ENCODE measurements at places on chromosomes 6 and 20.

DNA sequence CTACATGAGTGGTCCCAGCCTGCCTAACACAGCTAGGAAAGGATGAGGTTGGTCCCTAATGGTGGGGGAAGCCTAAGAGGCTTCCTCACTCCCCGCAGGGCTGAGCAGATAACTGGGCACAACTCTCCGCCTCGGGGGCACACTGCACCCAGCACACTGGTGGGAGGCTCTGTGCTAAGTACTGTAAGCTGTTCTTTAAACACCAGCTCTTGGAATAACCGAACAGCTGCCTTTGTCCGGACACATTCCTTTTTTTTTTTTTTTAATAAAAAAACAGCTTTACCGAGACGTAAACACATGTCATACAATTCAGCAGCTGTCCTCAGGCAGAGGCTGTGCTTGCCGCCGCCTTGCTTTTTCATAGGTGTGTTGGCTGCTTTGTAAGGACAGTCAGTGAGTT, 6.9 kb downstream of the PSMG4 start:
- H3K27ac ChIP-seq = no peak overlapping the region
- H3K4me3 ChIP-seq = no peak overlapping the region
- DNase-seq = no peak

- no peak overlapping the region for H3K27ac ChIP-seq
- no peaks in the 10 kb centered on the region for H3K36me3 ChIP-seq
- peaks cover 11% of the 10 kb centered on the region for H3K27me3 ChIP-seq
- no peak overlapping the region for H3K4me3 ChIP-seq
- DNase-seq = no peak
Measured at GRCh38 chr20:22861990-22862389, 173.1 kb upstream of the SSTR4 start.

GRCh38 chr6:145112711-145113148, 622.6 kb downstream of the EPM2A start:
- H3K27me3 ChIP-seq = no peaks in the 10 kb centered on the region
- H3K4me3 ChIP-seq = no peak overlapping the region
- H3K36me3 ChIP-seq = no peaks in the 10 kb centered on the region

DNA sequence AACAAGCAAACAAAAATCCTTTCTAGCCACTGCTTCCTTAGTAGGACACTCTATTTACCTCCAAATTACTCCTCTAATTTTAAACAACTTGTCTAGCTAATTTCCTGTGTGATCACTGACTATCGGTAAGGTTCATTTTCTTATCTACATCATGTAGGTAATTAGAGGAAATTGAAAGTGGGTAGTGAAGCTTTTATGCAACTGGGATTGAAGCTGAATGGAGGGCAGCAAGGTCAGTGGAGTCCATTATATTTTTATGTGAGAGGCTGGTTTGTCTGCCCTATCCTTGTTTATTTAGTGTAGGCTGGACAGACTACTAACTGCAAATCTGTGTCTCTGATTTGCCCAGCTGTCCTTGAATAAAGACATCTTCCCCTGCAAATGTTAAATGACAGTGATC, 88.5 kb upstream of the SIM1 start:
- H3K4me3 ChIP-seq = no peak overlapping the region
- H3K27ac ChIP-seq = no peak overlapping the region
- no peak for DNase-seq
- no peaks in the 10 kb centered on the region for H3K27me3 ChIP-seq

DNA sequence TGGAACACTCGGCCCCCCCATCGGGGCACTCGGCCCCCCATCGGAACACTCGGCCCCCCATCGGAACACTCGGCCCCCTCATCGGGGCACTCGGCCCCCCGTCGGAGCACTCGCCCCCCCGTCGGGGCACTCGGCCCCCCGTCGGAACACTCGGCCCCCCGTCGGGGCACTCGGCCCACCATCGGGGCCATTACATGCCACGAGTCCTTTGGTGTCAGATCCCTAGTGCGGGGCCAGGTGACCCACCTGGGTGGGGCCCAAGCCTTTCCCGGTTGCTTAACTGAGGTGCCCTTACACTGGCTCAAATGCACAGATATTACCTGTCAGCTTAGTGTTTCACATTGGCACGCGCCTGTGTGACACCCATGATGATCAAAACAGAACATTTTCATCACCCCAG, 95.9 kb downstream of the TAF4 start:
- no peaks in the 10 kb centered on the region for H3K36me3 ChIP-seq
- H3K4me1 ChIP-seq = no peaks in the 10 kb centered on the region
- peaks cover 27% of the 10 kb centered on the region for H3K27me3 ChIP-seq
- no peak overlapping the region for H3K27ac ChIP-seq
- DNase-seq = no peak

- peak overlapping the region; percentile 50 for H3K27ac ChIP-seq
- H3K27me3 ChIP-seq = no peaks in the 10 kb centered on the region
- H3K4me3 ChIP-seq = no peak overlapping the region
- H3K4me1 ChIP-seq = peaks cover 32% of the 10 kb centered on the region
Measured at GRCh38 chr6:35611240-35611639, 77.5 kb downstream of the FKBP5 start.

GRCh38 chr6:111724039-111724438, 118.4 kb upstream of the TRAF3IP2 start:
- DNase-seq = no peak
- H3K27ac ChIP-seq = peak overlapping the region; percentile 32
- no peaks in the 10 kb centered on the region for H3K27me3 ChIP-seq
- H3K36me3 ChIP-seq = no peaks in the 10 kb centered on the region

- H3K27me3 ChIP-seq = no peaks in the 10 kb centered on the region
- DNase-seq = no peak
- H3K36me3 ChIP-seq = peaks cover 7% of the 10 kb centered on the region
Measured at GRCh38 chr20:41553142-41553879, 64.9 kb downstream of the CHD6 start.

DNA sequence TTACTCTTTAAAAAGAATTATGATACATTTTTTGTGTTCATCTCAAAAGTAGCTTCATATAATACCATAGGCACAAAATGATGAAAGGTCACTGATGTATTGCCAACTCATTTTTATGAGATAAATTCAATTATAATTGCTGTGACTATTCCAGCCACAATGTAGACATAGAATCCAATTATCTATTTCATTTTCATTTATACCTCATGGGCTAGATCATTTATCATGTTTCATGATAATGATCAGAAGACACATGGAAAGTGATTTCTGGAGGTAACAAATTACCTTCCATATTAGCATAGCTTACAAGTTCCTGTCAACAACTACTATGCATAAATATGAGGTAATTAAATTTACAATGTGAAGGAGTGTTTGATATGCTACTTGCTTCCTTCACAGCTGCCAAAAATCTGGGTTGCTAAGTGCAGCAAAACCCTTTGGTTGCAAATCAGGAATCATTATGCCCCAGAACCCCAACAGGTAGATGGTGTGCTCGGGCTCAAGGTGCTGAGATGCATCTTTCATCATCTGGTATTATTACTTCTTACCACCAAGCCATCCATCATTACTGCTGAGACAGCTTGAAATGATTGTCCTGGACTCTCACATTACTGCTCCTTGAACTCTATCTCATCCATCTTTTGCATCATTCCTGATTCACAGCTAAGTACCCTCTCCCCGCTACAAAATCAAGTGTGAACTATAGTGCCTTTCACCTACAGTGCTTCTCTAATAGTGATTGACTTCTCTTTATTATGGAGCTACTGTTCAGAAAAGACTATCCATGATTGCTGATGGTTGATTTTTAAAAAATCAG, 306.0 kb upstream of the THEMIS start:
- no peak overlapping the region for H3K4me3 ChIP-seq
- H3K4me1 ChIP-seq = no peaks in the 10 kb centered on the region
- no peak for DNase-seq
- H3K27me3 ChIP-seq = no peaks in the 10 kb centered on the region
- H3K36me3 ChIP-seq = no peaks in the 10 kb centered on the region

DNA sequence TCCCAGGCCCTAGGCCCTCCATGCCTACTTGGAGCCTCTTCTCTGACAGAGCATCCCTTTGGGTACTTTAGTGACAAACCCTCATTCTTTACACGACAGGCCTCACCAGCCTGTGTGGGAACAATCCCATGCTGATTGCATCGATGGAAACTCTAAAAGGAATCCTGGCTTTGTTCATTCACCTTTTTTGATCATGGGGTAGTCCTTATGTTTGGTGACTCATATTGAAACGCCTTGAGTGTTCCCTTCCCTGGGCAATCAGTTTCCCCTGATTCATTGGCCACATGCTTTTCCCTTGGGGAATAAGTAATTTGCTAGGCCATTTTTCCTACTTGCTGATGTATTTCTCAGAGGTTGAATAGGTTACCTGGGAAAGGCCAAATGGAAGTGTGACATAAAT, 14.7 kb upstream of the TNFAIP3 start:
- H3K36me3 ChIP-seq = no peaks in the 10 kb centered on the region
- H3K27me3 ChIP-seq = no peaks in the 10 kb centered on the region
- no peaks in the 10 kb centered on the region for H3K4me1 ChIP-seq
- no peak overlapping the region for H3K27ac ChIP-seq
- H3K4me3 ChIP-seq = no peak overlapping the region

DNA sequence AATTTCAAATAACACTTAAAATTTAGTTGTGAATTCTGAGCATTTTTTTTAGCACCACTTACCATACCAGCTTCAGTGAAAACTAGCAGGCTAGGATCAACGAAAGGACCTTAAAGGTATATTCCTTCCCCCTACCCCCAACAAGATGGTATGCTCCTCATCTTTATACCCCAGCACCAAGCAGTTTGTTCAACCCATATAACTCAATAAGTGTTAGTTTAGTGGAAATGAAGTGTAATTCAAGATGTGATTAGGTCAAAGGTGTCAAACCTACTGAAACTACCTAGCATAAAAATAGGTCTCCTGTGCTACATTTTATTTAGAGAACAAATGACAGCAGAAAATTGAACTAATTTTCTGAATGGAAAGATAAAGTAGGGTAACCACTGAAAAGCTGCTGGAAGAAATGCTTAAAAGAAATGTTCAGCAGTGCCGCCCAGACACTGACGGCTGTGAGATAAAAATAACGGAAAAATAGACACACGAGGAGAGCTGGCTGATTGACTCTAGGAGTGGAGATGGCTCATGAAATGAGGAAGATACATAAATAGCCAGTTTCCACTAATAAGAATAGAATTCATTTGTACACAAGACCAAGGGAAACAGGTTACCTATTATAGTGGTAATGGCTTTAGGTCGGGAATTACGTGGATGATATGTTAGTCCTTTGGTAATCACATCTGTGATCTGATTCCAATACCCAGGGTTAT, 94.8 kb downstream of the IPCEF1 start:
- no peaks in the 10 kb centered on the region for H3K4me1 ChIP-seq
- DNase-seq = no peak
- no peak overlapping the region for H3K4me3 ChIP-seq
- no peaks in the 10 kb centered on the region for H3K27me3 ChIP-seq
- H3K36me3 ChIP-seq = no peaks in the 10 kb centered on the region

DNA sequence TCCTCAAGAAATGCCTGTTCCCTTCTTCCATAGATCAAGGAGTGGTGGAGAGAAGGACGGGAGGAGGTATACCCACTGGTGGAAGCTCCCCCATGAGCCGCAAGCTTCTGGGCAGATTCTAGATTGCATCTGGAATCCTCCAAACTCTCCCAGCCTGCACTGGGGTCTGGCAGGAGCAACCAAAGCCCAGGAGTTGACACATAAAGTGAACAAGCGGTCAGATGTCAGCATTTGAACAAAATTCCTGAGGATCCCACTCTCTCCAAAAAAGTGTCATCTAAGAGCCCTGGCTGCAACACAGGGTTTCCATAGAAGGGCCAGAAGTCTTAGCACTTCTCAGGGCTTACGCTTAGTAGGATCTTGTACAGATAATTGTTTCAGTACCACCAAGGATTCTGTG, 88.2 kb downstream of the KCNB1 start:
- H3K4me1 ChIP-seq = peaks cover 44% of the 10 kb centered on the region
- DNase-seq = no peak
- H3K27ac ChIP-seq = peak overlapping the region; percentile 87

DNA sequence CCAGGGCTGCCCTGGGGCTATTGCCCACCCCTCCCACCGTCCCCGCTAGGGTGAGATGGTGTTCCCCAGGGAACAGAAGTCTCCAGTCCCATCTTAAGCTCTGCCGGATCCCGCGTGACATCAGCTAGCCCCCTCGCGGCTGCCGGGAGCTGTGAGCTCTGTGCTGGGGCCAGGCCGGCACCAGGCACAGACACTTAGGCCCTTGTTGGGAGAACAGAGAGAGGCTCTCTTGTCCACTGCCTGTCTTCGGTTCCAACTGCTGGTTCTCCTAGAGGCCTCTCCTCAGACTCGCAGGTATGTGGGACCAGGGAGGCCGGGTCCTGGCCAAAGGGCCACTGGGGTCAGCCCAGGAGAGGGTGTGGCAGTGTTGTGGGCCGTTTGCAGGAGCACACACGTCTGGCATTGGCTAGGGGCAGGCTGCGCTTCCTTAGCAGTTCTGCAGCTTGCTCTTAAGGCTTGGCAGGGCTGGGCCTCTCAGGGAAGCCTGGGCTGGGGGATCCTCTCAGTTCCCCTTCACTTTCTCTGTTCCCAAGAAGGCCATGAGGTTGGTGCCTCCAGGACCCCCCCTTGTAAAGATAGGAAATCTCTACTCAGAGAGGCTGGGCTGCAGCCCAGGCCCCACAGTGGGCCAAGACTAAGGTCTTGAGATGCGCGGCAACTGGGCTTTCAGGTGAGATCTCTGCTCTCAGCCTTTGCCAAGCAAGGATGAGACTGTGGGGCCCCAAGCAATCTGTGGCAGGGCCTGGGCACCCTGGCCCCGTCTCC, 6.3 kb downstream of the SGK2 start:
- H3K27me3 ChIP-seq = no peaks in the 10 kb centered on the region
- DNase-seq = no peak
- no peak overlapping the region for H3K4me3 ChIP-seq
- no peak overlapping the region for H3K27ac ChIP-seq
- no peaks in the 10 kb centered on the region for H3K4me1 ChIP-seq
- no peaks in the 10 kb centered on the region for H3K36me3 ChIP-seq

GRCh38 chr6:31083742-31084354, 28.5 kb downstream of the C6orf15 start:
- peaks cover 50% of the 10 kb centered on the region for H3K4me1 ChIP-seq
- DNase-seq = no peak
- H3K4me3 ChIP-seq = no peak overlapping the region
- no peaks in the 10 kb centered on the region for H3K27me3 ChIP-seq
- H3K27ac ChIP-seq = no peak overlapping the region

- H3K27ac ChIP-seq = no peak overlapping the region
- H3K4me1 ChIP-seq = peaks cover 19% of the 10 kb centered on the region
- no peaks in the 10 kb centered on the region for H3K27me3 ChIP-seq
- no peaks in the 10 kb centered on the region for H3K36me3 ChIP-seq
- no peak overlapping the region for H3K4me3 ChIP-seq
Measured at GRCh38 chr6:157690441-157691210, 132.4 kb upstream of the SNX9 start.

DNA sequence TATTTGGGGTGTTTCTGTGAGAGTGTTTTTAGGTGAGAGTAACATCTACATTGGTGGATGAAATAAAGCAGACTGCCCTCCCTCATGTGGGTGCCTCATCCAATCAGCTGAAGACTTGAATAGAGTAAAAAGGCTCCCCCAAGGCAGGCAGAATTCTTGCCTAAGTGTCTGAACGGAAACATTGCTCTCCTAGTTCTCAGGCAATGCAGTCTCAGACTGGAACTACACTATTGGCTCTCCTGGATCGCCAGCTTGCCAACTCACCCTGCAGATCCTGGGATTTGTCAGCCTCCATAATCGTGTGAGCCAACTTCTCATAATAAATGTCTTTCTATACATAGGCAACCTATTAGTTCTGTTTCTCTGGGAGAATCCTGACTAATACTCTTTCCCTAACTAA, 5.5 kb upstream of the TMEM170B start:
- H3K36me3 ChIP-seq = no peaks in the 10 kb centered on the region
- H3K4me3 ChIP-seq = no peak overlapping the region
- DNase-seq = no peak
- H3K4me1 ChIP-seq = peaks cover 8% of the 10 kb centered on the region
- no peak overlapping the region for H3K27ac ChIP-seq

- H3K4me3 ChIP-seq = no peak overlapping the region
- DNase-seq = no peak
- peak overlapping the region; percentile 56 for H3K27ac ChIP-seq
Measured at GRCh38 chr6:136051140-136051775, 198.9 kb downstream of the MTFR2 start.

Measured in esophagus squamous epithelium (tissue), 5 donors.